ENCODE measurements at places on chromosomes 2 and 18.

- no peak for DNase-seq
Measured at GRCh38 chr2:189177251-189177840, 2.2 kb downstream of the COL5A2 start.

- no peak for DNase-seq
Measured at GRCh38 chr2:104599787-104600510, 254.0 kb upstream of the POU3F3 start.

- no peak for DNase-seq
Measured at GRCh38 chr2:74831693-74832530, 2.0 kb upstream of the HK2 start.

GRCh38 chr2:9720352-9721093 lies 89.7 kb upstream of the YWHAQ start:
- DNase-seq: no peak

- no peak for DNase-seq
Measured at GRCh38 chr2:160139991-160140390, 60.1 kb downstream of the ITGB6 start.

GRCh38 chr2:192194265-192194865 lies 368 bp downstream of the TMEFF2 start:
- DNase-seq: no peak

DNA sequence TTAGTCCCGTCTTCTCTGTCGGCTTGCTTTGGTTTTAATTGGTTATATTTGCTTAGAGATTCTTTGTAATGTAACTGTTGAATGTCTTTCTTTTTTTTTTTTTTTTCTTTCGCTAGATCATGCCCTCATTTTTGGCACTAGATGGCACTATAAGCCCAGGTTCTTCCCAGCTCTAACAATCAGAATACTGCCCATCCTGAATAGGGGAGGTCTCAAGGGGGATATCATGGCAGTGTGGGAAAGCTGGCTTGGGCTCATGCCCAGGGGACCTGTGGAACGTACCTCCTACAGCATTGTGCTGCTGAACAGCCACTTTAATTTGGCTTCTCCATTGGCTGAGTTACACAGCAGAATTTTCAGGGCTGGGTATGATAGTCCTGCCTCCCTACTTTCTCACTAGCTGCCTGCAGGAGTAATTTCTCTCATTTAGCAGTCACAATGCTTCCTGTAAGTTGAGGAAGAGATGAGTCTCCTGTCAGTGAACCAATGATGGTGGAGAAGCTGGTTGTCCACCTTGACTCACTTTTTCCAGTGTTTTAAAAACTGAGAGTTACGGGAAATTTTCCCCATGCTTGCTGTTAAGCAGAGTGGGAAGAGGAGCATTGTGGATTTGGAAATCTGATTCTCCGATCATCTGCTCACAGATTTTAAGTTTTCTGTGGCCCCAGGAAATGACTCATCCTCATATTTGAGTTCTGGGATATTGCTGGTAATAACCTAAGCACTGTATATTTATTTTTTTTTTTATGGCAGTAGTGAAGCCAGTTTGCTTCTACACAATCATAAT lies 47.2 kb downstream of the RAD51AP2 start:
- no peak for DNase-seq

- no peak for DNase-seq
Measured at GRCh38 chr2:240644171-240644651, 18.9 kb downstream of the GPR35 start.

- DNase-seq: no peak
Measured at GRCh38 chr2:191611614-191612013, 66.3 kb upstream of the NABP1 start.

GRCh38 chr2:229679393-229680125 lies 34.8 kb downstream of the DNER start:
- no peak for DNase-seq

GRCh38 chr2:241241669-241242068 lies 53.2 kb downstream of the ANO7 start:
- DNase-seq: no peak

GRCh38 chr2:25618676-25619075 lies 54.7 kb downstream of the DTNB start:
- DNase-seq: no peak

- no peak for DNase-seq
Measured at GRCh38 chr2:158463496-158464095, 6.8 kb downstream of the PKP4 start.

DNA sequence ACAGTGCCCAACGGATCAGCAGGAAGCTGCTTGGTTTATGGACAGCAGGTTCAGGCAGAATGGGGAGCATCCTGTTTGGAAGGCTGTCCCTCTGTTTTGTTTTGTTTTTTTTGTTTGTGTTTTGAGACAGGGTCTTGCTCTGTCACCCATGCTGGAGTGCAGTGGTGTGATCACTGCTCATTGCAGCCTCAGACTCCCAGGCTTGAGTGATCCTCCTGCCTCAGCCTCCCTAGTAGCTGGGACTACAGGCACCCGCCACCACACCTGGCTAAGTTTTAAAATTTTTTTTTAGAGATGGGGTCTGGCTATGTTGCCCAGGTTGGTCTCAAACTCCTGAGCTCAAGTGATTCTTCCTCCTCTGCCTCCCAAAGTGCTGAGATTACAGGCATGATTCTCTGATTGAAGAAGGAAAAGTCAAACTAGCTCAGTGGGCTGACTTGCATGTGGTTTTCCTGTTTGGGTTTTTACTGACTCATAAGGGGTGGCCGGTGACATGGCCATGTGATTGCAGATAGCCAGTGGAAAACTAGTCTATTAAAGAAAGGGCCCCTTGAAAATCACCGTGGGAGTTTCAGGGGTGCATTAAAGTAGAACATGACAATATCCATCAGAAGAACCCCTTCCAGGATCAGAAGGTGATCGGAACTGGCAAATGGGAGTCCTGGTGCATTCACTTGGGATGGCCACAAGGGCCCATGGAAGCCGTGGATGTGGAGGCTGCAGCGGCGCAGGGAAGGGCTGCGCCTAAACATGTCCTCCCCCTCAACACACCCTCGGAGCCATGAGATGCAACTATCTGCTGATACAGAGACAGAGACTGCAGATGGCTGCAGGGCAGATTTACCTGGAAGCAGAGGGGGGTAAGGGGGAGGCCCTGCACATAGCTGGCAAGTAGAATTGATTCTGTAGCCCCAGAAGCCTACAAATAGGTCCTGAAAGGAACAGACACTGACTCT lies 26.5 kb downstream of the AQP12B start:
- no peak for DNase-seq

GRCh38 chr2:112607680-112608438 lies 23.4 kb downstream of the CHCHD5 start:
- DNase-seq: no peak

GRCh38 chr2:168583710-168584521 lies 127.8 kb downstream of the CERS6 start:
- no peak for DNase-seq

DNA sequence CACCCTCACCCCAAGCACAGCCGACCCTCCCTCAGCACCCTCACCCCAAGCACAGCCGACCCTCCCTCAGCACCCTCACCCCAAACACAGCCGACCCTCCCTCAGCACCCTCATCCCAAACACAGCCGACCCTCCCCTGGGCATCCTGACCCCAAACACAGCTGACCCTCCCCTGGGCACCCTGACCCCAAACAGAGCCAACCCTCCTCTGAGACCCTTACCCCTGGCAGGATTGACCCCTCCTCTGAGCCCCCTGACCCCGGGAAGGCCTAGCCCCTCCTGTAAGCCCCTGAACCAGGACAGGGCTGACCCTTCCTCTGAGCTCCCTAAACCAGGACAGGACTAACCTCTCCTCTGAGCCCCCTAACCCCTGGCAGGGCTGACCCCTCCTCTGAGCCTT lies 84.4 kb upstream of the RAB6C start:
- DNase-seq: no peak

GRCh38 chr2:11505652-11506610 lies 27.9 kb upstream of the GREB1 start:
- DNase-seq: no peak

GRCh38 chr2:29209551-29209950 lies 94.3 kb downstream of the CLIP4 start:
- DNase-seq: no peak

GRCh38 chr2:101770726-101771125 lies 73.2 kb downstream of the MAP4K4 start:
- no peak for DNase-seq

DNA sequence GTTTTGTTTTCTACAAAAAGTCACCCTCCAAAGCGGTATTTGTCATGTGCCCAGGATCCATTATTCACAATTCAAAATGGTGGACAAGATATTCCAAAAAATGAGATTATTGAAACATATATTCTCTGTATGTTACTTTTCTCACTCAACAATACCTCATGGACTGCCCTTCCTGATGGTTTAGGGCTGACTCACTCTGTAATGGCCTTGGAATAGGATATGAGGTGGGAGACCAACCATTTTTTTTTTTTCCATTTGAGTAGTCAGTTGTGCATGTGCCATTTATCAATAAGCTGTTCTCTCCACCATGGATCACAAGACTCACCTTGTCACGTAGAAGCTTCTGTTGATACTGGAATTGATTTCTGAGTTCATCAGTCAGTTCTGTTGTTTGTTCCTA lies 64.5 kb downstream of the LYPD6 start:
- no peak for DNase-seq

GRCh38 chr2:216078776-216079175 lies 2.8 kb downstream of the PECR start:
- no peak for DNase-seq

- DNase-seq: no peak
Measured at GRCh38 chr2:45330637-45331409, 280.2 kb downstream of the SRBD1 start.

GRCh38 chr2:3194828-3195227 lies 182.8 kb downstream of the EIPR1 start:
- no peak for DNase-seq

GRCh38 chr2:177952151-177952550 lies 120.4 kb downstream of the PDE11A start:
- DNase-seq: no peak

DNA sequence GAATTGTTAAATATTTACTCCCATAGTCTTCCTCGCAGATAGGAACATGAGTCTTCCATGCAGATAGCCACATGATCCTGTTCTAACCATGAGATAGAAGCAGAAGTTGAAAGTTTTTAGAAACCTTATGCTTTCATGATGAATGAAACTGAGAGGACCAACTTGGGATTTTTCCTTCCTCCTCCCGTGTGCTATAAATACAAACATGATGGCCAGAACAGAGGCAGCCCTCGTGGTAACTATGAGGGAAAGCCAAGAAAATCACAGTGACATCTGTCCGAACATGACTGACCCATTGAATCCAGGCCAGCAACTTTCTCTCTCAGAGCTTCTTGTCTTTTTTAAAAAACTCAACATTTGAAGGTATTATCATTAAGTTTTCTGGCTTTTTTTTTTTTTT lies 78.5 kb downstream of the ACAA2 start:
- DNase-seq: no peak

DNA sequence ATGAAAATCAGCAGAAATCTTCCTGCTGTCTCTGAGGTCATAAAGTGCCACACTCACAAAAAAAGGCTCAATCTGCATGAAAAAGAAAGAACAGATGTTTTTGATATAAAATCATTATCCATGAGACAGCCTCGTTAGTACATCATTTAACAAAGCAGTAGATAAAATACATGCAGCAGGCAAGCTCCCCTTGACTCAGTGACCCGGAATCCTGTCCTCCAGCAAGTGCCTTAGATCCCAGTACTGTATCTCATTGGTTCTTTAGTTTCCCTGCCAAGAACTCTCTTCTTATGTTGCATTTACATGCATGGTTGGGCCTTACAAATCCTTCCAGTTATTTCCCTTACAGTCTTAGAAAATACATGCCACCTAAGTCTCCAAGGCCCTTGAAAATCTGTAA lies 148.9 kb upstream of the CCDC195 start:
- DNase-seq: no peak

- no peak for DNase-seq
Measured at GRCh38 chr2:195937176-195937575, 131.5 kb downstream of the DNAH7 start.

- no peak for DNase-seq
Measured at GRCh38 chr18:63588909-63589308, 1.8 kb downstream of the SERPINB13 start.

DNA sequence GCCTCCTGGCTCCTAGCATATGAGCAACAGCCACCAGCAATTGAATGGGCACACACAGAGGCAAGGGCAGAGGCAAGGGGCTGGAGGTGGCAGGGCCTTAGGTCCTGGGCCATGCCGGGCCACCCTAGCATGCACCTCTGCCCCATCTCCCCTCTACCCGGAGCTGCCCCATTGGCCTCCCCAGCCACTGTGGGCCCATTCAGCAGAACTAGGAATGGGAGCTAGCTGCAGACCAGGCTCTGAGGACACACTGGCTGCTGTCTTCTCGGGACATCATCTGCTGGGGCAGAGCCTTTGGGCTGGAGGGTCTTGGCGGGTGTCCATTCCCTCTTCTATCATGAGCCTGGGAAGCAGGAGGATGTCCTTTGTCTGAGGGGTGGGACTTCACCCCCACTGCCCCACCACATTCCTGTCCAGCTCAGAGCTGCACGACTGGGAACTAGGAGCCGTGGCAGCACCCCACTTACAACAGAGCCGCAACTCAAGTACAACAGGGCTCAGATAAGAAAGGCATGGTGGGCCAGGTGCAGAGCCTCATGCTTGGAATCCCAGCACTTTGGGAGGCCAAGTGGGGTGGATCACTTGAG lies 800 bp downstream of the VIL1 start:
- no peak for DNase-seq

DNA sequence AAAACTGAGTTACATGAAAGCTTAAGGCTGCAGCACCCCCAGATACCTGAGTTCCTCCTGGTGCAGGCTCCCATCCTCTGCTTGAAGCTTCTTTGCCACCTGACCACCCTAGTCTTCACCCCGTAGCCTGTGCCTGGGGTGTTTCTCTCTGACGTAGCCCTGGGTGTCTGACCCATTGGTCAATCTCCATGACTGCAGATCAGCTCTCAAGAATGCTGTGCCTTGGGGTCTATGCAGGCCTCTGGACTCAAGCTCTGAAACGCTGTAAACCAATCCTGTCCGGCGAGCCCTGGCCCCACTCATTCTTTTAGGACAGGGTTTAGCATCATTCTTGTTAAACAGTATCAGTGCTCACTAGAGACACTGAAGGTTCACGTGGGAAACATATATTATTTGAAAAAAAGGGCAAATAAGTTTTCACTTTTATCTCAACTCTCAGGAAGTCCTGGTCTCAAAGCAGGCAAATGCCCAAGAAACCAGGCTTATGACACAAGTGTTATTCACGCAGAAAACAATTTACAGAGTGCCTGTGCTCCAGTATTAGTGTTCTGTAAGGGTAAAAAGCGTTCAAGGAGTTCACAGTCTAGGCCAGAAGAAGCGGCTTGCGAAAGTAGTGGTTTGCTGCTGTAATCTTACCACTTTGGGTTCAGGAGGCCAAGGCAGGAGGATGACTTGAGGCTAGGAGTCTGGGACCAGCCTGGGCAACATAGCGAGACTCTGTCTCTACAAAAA lies 22.8 kb upstream of the PPP4R1 start:
- no peak for DNase-seq
